ENCODE measurements at places on chromosomes 2 and 18.

DNA sequence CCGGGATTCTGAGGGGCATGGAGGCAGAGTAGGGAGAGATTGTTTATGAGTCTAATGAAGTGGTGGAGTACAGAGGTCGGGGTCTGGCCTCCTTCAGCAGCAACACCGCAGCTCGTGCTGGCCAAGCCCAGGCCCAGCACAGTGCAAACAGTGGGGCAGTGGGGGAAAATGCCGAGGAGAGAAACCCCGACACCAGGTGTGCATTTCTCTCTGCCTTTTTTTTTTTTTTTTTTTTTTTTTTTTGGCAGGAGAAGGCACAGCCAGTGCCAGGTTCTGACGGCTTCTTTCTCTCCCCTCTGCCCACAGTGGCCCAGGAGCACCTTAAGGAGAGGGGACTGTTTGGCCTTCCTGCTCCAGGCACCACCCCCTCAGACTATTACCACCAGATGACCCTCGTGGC lies 219.3 kb downstream of the GLI2 start:
- no peak for DNase-seq

DNA sequence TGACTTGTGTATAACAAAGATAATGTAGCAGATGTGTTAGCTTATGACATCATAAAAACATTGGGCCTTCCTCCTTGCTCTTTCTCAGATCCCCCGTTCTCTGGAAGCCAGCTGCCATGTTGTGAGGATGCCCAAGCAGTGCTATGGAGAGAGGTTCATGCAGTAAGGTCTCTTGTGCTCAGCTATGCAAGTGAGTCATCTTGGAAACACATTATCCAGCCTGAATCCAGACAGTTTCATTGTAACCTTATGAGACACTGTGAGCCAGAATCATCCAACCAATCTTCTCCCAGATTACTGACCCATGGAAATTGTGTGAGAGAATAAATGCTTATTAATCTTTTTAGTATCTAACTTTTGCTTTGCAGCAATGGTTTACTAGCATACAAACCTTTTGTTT lies 60.8 kb downstream of the ST6GAL2 start:
- DNase-seq: no peak

DNA sequence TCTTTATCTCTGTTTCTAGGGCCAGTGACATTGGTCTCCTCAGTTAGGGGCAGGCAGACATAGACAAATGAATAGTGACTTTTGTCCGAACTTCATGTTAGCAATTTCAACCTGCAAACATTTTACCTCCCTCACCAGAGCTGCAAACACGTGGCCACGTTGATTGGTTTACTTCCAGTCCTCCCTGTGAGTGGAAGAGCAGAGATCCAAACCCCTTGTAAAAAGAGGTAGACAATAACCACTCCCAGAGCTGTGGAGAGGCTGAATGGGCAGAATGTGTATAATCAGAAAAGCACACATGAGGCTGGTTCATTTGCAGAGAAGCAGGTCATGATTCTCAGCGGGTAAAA lies 31.1 kb downstream of the CTIF start:
- DNase-seq: no peak

- no peak for DNase-seq
These were observed 108.4 kb downstream of the CAMKMT start for GRCh38 chr2:44470151-44470550.

DNA sequence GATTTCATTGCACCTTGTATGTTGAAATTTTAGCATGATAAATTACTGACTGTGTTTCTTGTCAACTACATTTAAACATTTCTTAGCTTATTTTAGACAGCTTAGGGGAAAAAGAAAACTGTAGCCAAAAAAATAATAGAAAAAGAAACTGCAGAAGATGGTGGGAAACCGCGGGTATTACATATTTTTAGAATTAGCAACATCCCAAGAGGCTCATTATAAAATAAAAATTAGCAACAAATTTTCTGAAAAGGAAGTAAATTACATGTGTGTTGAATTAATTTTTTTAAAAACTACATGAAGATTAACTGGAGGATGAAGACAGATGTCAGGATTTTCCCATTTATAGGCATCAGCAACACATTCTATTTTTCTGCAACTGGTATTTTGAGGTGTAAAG lies 4.3 kb downstream of the PELI1 start:
- no peak for DNase-seq

DNA sequence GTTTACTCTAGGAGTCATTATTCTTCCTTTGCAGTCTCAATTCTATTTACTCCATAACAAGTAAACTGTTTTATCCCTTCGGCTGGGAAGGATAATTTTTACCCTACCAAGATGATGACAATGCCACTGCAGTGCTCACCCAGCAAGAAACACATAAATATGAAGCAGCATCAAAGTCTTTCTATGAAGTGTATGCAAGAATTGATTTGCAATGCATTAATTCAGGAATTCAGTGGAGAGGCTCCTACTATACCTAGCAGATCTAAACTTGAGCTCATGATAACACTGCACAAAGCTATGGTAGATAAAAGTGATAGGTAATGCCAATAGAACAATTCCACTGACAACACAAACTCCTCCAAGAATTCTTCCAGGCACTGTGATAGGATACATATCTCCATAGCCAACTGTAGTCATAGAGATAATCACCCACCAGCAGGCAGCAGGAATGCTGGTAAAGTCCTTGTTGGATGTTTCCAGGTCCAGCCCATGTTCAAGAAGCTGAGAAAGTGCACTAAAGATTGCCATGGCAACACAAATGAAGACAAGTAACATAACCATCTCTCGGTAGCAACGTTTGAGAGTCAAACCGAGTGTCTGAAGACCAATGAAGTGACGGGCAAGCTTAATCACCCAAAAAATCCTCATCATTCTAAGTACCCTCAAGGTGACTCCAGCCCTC lies 49.9 kb downstream of the KCNG3 start:
- DNase-seq: no peak

GRCh38 chr2:44342854-44343253 lies 18.4 kb downstream of the PREPL start:
- no peak for DNase-seq

DNA sequence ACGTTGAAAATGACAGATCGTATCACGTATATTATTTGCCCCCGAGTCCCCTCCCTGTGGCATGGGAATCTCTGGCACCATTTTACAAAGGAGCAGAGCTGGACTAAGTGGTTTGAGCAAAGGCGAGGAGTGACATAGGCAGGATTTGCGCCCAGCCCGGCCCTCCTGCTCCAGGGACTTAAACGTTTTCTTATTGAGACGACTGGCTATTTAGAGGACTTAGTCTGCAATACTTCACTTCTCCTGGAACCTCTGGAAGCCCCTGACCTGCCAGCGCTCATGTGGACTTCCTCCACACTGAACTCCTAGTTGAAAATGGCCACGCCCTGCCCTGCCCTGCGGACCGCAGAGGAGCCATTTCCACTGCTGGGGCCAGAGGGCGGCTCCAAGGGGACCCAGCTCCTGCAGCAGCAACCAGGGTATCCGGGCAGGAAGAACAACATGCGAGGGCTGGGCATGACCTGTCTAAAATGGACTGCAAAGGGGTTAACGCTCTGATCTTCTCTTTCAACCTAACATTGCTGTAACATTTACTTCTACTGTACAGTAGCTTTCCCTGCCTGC lies 690.7 kb downstream of the LRP1B start:
- DNase-seq: no peak

GRCh38 chr18:332007-332406 lies 64.2 kb upstream of the THOC1 start:
- no peak for DNase-seq

- DNase-seq: no peak
These were observed 338.6 kb upstream of the SOX11 start for GRCh38 chr2:5353565-5353964.

GRCh38 chr18:76188097-76188496 lies 306.9 kb downstream of the ZNF516 start:
- DNase-seq: no peak

- DNase-seq: no peak
These were observed 35.3 kb downstream of the PDIA6 start for GRCh38 chr2:10777111-10777841.

- DNase-seq: peak; percentile 25
These were observed 788.4 kb downstream of the TSN start for GRCh38 chr2:122543815-122544214.

DNA sequence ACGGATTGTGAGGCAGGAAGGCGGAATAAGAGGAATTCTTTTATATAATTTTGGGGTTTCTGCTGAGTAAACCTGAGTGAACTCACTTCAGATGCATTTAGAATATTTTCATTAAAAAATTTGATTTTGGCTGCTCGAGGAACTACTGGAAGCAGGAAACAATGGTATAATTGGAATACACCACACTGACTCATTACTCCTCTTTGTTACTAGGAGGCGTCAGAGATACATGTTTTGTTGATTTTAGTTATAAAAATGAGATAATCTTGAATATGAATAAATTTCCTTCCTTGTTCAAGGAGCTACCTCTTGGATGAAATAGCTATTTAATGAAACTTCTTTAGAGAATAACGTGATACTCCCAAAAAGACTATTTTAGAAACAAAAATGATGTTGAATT lies 97.4 kb downstream of the ANKRD36 start:
- DNase-seq: no peak

DNA sequence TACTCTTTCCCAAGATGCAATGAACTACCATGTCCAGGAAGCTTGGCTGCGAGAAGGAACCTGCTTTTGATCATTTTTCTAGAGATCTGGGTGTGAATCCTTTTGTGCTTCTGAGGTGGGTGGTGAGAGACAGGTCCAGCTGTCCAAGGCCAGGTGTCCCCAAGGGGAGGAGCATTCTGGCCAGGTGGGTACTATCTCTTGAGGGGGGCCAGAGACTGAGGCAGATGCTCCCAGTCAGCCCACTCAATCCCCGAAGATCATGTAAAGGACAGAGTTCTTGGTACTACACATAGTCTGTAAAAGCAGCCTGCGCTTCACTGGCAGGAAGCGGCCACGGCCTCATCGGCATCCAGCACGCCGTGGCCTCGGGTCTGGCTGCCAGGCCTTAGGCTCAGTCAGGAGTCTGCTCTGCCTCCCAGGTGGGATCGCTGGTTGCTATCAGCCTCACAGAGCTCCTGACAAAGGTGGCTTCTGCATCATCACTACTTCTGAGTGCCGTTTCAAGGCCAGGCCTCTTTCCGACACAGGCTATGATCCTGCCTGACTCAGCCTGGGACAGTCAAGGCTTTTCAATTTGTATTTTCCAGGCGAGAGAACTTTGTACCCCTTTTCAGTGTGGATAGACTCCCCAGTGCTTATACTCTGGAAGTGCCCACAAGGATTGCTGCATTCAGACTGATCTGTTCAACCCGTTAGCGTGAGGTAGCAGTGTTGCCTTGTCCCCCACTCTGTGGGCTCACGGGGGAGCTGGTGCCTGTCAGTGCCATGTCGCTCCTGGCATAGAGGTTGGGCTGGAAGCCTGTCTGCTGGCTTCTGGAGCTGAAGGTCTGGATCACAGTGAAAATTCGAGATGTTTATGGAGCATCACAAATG lies 29.1 kb downstream of the STK25 start:
- no peak for DNase-seq

DNA sequence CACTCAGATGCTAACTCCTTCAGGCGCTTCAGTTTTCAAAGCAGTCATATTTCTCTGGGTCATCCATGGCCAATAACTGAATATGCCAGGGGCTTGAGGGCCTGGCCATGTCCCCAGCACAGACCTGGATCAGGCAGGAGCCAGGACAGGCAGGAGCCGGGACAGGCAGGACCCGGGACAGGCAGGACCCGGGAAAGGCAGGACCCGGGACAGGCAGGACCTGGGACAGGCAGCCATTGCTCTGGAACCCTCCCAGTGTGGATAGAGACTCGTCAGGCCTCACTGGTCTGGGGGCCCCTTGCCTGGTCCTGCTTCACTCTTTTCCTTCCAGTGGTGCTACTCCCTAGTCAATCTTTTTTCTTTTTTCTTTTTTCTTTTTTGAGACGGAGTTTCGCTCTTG lies 117.5 kb upstream of the TEX51 start:
- DNase-seq: no peak

DNA sequence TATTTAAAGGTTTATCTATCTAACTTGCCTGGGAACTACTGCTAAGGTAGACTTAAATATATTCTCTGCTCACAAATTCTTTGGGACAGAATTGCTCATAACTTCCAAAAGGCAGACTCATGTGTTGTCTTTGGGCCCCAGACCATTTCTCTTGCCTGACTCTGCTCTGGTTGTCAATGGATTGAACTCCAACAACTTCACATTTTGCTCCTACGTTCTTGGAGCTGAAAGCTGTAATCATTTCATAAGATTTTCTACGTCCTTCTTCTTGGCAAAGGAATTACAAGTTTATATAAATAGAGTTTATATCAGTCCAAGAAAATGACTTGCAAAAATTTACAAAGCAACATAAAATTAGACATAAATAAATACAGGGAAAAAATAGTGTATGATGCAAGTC lies 32.9 kb upstream of the PPM1B start:
- DNase-seq: no peak

DNA sequence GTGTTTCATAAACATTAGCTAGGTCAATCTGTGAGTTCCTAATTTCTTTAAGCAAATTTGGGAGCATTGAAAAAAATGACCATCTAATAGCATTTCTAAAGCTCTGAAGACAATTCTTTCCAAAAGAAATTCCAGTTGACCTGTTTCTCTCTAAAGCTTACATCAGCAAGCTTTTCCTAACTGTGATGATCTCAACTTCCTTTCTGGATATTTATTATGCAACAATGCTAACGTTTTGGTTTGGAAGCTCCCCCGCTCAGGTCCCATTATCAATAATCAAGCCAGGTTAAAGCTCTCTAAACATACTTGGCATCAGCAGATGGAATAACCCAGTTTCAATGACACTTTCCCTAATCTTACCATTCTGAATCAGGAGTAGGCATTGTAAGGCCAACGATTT lies 196.3 kb upstream of the TANK start:
- no peak for DNase-seq

DNA sequence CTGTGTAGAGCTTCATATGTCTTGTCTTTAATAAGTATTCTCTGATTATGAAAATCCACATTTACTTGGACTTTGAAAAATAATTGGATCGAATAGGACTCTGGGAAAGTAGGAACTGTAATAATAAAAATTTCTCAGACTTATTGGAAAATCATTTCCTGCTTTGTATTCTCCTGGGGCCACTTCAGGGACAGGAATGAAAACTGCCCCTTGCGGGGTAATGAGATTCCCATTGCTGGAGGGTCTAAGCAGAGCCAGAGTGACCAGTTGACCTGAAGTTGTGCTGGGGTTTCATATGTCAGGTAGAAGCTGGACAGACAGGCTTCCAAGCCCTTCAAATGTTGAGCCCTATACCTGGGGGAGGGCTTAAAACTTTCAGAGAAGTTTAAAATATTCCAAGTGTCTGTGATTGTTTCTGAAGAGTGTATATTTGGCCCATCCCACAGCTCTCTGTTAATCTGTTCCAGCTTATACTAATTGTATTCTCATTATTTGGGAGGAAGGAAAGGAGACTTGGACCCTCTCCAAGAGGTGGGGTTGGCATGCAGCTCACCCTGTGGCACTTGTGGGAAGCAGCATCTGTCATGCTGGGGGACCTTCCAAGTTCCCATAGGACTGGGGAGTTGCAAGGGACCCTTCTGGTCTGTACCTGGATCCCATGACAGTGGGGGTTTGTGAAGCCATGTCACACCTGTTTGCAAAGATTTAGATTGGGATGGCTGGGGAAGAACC lies 268.7 kb upstream of the ATP5MC3 start:
- DNase-seq: no peak

- DNase-seq: no peak
These were observed 34.7 kb upstream of the COL6A3 start for GRCh38 chr2:237448626-237449025.
